ENCODE measurements at places on chromosomes 5 and 9.
A peak's percentile ranks its signal among the peaks of the same experiment; 100 is the strongest.

DNA sequence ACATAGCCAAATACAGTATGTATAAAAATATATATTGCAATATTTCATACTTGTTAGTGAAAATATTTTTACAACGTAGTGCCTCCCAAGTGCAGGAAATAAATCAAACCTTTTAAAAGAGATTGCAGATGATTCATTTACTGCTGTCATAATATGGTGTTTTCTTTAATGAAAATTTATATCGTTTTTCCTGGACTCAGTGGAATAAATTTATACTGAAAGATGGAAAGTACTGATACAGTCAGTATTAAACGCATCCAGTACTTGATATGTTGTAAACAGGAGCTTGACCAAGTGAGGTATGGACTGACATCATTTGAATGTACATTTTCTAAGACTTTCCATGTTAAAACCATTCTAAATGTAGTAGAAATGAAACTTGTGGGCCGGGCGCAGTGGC, 143.4 kb upstream of the ZNF608 start:
- DNase-seq: no peak

- DNase-seq: peak; percentile 99
These were observed 35.6 kb downstream of the TNFSF8 start for GRCh38 chr9:114894609-114895433.

DNA sequence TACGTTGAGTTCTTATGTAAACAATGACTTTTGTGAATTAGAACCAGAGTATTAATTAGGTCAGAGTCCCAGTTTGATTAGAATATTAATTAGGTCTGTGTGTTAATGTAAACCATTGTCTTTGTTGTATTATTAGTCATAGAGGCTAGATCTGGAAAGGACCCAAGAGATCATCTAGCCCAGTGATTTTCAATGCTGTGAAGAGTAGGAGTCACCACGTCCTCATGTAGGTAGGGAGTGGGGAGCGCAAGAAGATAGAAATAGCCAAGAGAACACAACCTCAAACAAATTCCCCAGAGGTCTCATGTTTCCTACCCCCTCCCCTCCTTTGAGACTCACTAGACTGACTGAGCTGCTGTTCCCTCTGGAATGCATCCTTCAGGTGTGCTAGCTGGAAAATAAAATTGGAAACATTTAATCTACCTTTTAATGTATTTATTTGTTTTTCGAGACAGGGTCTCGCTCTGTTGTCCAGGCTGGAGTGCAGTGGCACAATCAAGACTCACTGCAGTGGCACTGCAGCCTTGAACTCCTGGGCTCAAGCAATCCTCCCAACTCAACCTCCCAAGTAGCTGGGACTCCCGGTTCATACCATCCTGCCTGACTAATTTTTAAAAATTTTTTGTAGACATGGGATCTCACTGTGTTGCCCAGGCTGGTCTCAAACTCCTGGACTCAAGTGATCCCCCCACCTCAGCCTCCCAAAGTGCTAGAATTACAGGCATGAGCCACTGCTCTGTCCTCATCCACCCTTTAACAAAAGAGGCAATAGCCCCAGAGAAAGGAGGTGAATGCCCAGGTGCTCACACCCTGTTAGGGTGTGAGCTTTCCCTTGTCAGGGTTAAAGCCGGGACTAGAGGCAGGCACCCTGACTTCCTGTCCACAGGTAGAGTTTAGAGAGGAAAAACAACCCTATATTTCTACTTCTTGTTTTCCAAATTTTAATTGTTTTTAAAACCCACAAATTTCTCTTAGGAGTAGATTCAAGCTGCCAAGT, 92.9 kb downstream of the INIP start:
- DNase-seq: no peak

DNA sequence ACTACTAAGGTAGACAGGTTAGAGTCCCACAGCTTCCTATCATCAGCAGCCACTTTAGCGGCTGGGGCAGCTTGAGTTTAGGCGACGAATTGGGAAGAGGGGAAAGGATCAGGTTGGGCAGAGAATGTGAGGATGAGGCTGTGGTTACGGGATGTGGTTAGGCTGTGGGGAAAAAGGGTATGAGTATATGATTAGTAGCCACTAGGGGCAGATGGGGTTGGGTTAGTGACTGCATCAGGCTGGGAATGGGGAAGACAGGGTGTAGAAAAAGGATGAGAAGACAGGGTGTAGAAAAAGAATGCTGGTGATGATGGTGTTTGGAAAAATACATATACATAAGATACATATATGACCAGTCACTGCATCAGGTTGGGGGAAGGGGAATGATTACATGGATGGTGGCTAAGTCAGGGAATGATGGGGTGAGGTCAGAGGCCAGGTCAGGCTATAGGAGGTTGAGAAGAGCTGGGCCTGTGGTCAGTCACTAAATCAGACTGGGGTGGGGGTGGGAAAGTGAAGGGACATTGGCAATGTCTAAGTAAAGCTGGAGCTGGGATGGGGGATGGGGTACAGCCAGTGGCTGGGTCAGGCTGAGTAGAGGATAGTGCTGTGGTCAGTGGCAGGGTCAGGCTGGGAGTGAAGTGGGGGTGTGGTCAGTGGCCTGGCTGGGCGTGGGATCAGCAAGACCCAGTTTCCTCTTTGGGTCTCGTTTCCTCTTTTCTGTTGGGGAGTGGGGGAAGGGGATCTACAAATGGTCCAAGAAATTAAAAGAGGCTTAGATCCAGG, 2.1 kb downstream of the TLN1 start:
- DNase-seq: peak; percentile 96

- DNase-seq: peak; percentile 76
These were observed 333.5 kb downstream of the EFNA5 start for GRCh38 chr5:107337281-107337680.

GRCh38 chr5:177335701-177336065, 15.8 kb downstream of the LMAN2 start:
- no peak for DNase-seq

DNA sequence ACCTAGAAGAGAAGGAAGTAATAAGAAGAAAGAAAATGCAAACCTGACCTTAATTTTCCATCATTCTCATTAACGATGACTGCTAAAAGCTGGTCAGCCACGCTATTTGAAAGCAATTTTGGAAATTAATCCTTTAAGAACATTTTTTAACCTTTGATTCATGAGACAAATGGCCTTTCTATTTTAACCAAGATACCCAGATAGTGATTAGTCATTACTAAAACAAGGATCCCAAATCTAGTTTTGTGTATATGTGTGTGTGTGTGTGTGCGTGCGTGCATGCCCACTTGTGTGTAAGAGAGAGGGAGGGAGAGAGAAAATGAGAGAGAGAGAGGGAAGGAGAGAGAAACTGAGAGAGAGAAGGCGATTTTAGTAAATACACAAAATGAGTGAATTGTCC, 329.5 kb downstream of the DEPDC1B start:
- DNase-seq: no peak

DNA sequence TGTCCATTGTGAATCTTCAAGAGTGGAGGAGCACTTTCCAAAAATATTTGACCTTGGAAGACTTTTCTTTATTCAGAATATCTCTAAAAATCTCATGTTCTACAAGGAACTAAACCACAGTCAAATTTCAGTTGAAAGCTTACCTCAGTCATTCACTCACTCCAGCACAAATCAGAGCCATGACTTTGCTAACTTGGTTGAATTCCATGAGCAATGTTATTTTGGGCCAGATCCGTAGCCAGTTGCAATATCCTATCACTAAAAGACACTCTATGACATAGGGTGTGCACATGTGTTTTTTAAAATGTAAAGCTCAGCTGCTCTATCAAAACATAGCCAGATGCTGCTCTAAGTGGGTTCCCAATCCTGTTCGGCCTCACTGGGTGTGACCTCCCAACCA, 156.1 kb upstream of the ANKRD55 start:
- no peak for DNase-seq

DNA sequence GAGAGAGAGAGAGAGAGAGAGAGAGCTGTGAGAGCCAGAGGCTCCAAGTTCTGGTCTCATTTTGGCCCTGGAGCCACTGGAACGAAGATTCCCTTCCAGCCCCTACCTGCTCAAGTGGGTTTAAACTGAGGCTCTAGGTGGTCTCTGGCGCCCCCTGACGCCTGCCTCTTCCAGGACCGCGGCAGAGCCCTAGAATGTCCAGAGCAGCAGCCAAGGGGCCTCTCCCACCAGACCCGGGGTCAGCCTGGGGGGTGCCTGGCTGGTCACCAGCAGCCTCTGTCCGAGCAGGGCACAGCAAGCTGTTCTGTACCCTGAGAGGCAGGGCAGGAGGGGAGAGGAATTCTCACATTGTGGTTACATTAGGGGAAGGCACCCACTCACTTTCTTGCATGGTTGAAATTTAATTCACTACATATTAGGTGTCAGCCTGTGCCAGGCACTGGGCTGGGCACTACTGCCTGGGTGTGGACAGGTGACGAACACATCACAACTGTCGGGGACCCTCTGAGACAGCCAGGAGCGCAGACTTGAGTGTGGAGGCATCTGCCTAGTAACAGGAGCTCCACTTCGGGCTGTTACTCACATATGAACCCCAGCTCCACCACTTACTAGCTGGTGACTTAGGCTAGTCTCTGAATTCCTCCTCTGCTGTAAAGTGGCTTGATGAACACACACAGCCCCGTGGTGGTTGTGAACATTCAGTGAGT, 44.5 kb downstream of the AMBP start:
- peak; percentile 26 for DNase-seq

- DNase-seq: no peak
These were observed 107.8 kb downstream of the WNK2 start for GRCh38 chr9:93291536-93292287.

DNA sequence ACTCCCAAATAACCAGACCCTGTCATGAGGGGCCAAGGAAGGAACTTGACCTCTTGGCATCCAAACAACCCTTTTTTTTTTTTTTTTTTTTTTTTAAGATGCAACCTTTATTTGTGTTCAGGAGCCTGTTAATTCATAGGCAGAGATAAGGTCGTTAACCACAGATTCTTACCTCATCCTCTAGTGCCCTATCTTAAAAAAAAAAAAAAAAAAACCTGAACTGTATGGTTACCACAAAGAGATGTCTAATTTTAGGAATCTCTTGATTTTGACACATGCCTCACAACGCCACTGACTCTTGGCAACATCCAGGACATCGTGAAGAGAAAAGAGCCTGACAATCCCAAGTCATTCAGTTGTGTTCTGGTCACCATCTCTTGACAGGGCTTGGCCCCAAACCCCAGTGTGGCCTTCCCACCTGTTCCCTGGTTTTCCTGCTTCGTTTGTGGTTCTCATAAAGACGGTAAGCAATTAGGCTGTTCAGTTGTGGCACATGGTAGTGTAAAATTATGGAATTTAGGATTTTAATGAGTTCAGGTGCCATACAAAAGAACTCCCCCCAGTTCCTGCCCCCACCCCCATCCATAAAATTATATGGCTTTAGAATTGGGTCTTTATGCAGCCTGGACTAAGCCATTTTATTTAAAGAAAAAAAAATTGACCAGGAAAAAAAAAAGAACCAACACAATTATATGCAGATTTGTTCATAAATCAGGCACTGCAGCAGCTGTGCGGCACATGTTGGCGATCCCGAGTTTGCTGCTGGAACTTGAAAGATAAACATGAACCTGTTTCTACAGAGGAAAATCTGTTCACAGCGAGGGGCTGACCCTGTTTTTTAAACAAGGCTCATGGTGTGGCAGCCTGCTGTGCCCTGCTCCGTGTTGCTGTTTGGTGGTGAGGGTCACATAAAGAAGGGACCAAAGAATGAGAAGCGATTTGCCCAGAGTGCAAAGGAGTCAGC, 267.8 kb upstream of the CLINT1 start:
- DNase-seq: no peak

DNA sequence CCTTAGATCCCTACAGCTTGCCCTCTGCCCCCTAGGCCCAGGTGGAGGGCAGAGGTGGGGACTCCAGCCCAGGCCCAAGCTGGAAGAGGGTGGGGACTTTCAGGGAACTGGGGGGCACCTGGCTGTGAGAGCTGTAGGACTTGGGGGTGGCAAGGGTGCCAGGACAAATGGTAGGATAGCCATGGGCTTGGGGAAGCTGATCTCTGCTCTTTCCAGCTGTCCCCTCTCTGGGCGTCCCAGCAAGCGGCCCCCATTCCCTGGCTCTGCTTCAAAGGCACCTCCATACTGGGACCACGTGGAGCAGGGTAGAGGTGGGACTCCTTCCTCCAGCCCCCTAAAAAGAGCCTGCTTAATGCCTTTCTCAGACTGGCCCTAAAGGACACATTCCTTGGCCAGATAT, 385 bp downstream of the LTC4S start:
- DNase-seq: no peak

DNA sequence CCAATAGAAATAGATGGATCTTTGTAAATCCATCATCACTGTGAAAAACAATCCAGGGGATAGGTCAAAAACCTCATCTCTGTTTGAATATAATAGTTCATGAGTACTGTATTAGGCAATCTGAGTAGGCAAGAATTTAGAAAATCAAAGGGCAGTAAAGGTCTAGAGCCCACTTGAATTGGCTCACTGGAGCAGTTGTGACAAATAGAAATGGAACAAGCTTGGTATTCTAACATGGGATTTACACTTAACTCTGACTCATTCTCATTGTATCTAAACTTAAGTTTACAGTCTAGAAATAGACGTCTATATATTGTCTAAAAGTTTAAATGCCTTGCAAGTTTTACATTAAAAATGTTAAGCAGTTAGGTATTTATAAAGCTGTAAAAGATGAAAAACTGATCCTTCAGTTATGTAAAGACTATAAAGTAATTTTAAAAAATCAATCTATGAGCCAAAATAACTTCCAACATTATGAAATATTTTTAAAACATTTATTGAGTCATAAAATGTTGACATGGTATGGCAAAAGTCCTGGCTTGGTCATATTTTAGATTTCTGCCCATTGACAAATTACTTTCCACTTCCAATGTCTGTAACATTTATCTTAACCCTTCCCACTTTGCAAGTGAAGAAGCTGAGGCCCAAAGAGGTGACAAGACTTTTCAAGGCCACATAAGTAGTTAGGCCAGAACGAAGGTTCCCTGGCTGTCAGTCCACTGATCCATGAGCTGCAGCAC, 203.7 kb upstream of the NREP start:
- peak; percentile 63 for DNase-seq
